ENCODE measurements at places on chromosomes 13 and 19. TPM values are rescaled to one million over a fixed set of nuclear protein-coding genes. Genes with fewer than 3 reads are reported as not detected.

The GFY gene
- not detected for total RNA-seq

The RRAS gene
- 6.3 TPM for total RNA-seq

- no peaks in the 10 kb centered on the region for H3K27me3 ChIP-seq
- H3K4me3 ChIP-seq: no peak overlapping the region
- H3K27ac ChIP-seq: no peak overlapping the region
- peak; percentile 18 for DNase-seq
- H3K4me1 ChIP-seq: peaks cover 3% of the 10 kb centered on the region
Measured at GRCh38 chr19:20333508-20333907, 166.5 kb downstream of the ZNF486 start.

GRCh38 chr13:73073050-73073449 lies 14.2 kb downstream of the KLF5 start:
- no peaks in the 10 kb centered on the region for H3K27me3 ChIP-seq
- no peak for DNase-seq
- no peak overlapping the region for H3K4me3 ChIP-seq
- H3K4me1 ChIP-seq: peaks cover 3% of the 10 kb centered on the region

GRCh38 chr19:38830039-38830733 lies 1.4 kb downstream of the ECH1 start:
- peaks cover 24% of the 10 kb centered on the region for H3K36me3 ChIP-seq
- peak overlapping the region; percentile 15 for H3K27ac ChIP-seq
- peak overlapping the region; percentile 88 for H3K4me3 ChIP-seq
- H3K27me3 ChIP-seq: no peaks in the 10 kb centered on the region
- DNase-seq: no peak

Measured in activated CD8-positive, alpha-beta T cell treated with anti-CD3 and anti-CD28 coated beads for 36 hours (primary cell).